ENCODE measurements at places on chromosomes 5 and 9.
A peak's percentile ranks its signal among the peaks of the same experiment; 100 is the strongest.

GRCh38 chr9:92432350-92432749 is 8.1 kb upstream of the OMD start:
- DNase-seq, result no peak

DNA sequence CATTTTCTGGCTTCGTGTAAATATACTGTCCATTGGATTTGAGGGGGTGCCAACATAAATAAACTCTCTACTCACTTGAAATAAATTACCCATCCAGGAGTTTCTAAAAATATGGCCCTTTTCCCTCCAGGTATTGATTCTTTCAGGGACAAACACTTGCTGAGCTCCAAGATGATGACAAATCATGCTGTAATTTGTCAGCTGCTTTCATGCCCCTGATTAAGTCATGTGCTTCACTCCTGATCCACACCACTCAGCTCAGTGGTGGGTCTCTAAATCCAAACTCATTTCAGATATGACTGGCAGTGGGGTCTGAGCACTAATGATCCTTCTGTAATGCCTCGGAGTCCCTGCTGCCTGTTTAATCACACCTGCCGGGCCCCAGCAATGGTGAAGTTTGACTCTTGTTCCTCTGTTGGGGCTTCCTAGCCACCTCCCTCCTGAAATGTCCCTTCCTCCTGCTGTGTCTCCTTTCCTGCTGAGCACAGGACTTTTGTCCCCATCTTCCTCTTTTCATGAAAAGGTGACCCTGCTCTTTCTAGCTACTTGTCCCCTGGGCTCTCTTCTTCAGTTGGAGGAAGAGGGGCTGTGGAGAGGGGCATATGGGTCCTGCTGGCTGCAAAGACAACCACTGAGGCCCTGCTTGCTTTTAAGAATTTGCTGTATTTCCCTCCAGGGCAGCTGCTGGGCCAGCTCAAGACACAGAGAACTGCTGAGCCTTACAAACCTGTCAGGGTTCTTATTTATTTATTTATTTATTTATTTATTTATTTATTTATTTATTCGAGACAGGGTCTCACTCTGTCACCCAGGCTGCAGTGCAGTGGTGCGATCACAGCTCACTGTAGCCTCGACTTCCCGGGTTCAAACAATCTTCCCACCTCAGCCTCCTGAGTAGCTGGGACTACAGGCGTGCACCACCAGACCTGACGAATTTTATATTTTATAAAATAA is 200.0 kb downstream of the ATP10B start:
- DNase-seq, result no peak

DNA sequence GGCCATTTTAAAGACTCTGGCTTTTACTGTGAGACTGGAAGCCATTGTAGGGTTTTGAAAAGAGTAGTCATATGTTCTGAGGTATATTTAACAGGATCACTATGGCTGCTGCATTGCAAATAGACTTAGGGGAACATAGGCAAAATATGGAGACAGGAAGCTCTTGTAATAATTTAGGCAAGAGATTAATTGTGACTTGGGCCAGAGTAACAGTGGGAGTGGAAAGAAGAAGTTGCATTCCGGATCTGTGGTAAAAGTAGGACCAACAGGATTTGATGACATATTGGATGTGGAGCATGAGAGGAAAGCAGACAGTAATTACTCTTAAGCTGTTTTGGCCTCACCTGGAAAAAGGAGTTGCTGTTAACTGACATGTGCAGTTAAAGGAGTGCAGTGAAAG is 85.6 kb downstream of the SMIM15 start:
- DNase-seq, result no peak

DNA sequence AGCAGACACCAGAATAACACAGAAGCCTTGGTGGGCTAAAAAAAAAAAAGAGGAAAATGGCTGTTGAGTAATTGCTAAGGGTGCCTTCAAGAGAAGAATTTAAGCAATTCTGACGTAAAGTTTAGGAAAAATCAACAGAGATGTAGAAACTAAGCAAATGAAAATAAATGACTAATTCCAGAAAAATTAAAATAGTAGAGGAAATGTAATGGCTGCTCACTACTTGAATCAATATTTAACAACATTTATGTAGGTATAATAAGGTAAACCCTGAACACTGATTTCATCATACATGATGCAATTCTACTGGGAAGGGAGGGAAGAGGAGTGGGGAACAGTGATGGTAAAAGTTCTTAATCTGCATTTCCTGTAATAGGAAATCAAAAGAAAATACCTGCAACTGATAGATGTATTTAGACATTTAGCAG is 41.4 kb downstream of the PUM3 start:
- DNase-seq, result no peak

- no peak for DNase-seq
Observed at GRCh38 chr5:110735556-110735955, 3.3 kb upstream of the SLC25A46 start.

- no peak for DNase-seq
Observed at GRCh38 chr9:131610231-131610761, 65.0 kb downstream of the PRRT1B start.

- no peak for DNase-seq
Observed at GRCh38 chr9:86238861-86239770, 20.3 kb downstream of the C9orf153 start.

GRCh38 chr9:126058011-126058531 is 268.6 kb upstream of the MVB12B start:
- no peak for DNase-seq

DNA sequence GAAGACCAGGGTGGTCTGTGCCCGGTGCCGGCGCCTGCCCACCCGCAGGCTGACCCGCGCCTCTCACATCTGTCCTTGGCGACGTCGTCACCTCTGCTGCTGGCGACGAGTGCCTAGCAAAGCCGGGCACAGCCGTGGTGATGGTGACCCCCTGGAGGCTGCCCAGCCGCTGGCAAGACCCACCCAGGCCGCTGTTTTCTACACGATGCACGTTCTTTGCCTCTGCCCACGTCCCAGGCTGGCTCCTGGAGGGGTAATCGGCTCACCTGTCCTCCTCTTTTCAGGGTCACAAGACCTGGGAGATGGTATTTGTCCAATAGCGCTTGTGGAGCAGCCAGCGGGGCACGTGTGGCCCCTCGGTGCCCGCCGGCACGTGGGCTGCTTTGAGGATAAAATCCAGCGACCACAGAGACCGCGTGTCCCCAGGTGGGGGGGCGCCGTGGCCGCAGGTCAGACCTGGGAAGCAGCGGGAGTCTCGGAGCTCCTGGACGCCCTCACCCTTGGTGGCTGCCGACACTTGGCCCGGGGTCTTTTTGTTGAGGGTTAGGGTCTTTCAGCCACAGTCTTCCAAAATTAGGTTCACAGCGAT is 29.5 kb downstream of the SLC9A3 start:
- DNase-seq, result no peak

- no peak for DNase-seq
Observed at GRCh38 chr5:126016256-126016655, 407.0 kb upstream of the GRAMD2B start.

DNA sequence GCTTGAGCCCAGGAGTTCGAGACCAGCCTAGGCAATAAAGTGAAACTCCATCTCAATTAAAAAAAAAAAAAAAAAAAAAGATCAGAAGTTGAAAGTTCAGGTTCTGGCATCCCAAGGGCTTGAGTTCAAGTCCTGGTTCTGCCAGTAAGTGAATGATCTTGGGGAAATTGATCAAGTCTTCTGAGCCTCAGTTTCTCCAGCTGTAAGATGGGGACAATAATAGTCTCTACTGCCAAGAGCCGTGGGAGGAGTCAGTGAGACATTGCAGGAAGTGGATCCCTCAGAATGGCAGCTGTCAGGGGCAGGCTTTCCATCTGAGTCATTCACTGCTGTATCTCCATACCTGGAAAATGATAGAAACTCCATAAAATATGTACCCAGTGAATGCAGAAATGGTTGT is 37.8 kb upstream of the FUBP3 start:
- DNase-seq, result no peak

DNA sequence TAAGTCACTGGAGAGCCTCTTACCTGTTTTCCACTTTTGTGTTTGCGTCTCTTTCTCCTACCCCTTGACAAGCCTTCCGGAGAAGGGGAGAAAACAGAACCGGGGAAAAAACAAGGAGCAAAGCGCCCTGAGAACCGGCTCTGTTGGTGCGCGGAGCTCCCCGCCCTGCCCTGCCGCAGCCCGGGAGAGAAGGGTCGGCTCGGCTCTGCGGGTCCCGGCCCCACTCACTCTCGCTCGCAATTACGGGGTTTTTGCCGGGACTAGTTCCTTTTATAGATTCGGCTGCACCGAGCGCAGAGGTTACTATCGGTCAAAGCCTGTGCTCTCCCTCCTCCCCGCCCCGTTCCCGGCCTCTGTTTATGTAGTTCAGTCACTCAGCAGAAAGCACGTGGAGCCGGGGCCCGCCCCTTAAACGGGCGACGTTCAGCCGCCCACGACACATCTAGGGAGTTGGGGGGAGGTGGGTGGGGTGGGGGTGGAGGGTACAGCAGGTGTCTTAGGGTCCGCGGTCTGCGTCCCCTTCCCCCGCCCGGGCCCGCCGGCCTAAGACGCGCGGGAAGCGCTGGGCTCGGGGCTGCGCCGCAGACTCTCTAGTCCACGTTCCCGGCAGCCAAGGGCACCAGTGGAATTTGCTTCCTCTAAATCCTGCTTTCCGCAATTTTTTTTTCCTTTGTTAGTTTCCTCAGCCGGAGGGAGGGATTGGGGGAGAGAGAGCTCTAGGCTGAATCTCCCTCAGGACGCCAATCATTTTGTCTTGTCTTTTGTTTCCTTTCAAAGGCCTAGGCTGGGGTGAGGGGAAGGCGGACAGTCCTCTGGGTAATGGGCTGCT is at the start of gene ABCA1:
TSS of gene ABCA1 (minus strand) at position 244 of the 829 bp plus-strand sequence. CDS start 24,476 bp downstream, outside the sequence.
- DNase-seq, result peak; percentile 71

DNA sequence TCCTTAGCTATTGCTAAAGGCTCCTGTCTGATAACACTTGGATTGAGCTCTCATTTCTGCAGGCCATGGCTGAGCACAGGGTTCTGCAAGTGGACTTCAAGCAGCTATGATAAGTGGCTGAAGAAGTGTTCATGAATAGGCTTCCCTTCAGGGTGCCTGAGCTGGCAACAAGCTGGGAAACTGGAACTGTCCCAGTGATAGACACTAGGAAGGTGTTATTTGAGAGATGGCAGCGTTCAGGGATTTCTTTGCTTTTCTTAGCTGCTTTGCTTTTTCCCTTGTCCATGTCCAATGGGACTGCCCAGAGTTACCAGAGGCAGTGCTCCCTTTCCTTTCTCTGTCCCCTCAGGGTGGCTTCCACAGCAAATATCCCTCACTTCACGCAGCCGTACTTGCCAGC is 75.8 kb downstream of the INIP start:
- DNase-seq, result no peak
